ENCODE measurements at places on chromosomes 7 and 10.

GRCh38 chr7:158776474-158776873, 52.8 kb downstream of the ESYT2 start:
- DNase-seq = no peak

GRCh38 chr7:127780489-127780888, 128.5 kb downstream of the SND1 start:
- DNase-seq = no peak

DNA sequence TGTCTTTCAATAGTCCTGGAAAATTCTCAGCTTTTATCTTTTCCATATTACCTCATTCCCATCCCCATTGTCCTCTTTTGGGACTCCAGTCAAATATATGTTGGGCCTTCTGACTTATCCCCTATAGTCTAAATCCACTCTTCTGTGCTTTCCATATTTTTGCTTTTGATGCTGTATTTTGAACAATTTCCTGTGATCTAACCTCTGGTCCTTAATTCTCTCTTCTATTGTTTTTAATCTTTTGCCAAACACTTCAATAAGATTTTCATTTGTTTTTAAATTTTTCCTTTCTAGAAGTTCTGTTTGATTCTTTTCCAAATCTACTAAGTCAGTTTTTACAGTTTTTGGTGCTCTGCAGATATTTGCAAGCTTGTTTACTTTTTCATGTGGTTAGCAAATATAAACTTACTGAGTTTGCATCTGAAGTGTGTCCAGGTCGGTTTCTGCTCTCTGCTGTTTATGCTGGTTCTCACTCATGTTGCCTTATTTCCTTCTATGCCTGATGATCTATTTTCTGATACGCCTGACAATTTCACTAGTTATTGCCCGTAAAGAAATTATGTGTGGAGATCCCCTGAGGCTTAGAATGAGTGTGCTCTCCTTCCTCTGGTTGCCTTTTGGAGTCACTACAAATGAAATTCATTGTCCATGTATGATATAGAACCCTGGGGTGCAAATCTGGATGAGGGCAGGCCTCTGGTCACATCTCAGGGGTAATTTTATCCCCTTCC, 110.4 kb downstream of the RBM20 start:
- DNase-seq = no peak

GRCh38 chr7:50262916-50263690, 41.4 kb upstream of the IKZF1 start:
- no peak for DNase-seq

DNA sequence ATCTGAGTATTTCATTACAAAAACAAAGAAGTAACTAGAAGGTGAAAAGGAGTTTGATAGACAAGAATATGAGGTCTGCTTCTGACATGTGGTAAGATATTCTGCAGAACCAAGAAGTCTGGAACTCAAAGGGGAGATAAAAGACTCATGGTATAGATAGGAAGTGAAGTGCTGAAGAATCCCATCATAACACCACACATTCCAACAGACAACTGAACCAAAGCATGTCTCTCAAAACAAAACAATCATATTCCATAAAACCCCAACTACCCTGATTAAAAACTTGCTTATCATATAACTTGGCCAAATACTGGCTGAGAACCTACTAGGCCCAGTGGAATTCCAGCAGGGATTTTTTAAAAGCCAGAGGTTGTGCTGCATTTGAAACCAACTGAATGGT, 178.7 kb downstream of the JAZF1 start:
- no peak for DNase-seq

DNA sequence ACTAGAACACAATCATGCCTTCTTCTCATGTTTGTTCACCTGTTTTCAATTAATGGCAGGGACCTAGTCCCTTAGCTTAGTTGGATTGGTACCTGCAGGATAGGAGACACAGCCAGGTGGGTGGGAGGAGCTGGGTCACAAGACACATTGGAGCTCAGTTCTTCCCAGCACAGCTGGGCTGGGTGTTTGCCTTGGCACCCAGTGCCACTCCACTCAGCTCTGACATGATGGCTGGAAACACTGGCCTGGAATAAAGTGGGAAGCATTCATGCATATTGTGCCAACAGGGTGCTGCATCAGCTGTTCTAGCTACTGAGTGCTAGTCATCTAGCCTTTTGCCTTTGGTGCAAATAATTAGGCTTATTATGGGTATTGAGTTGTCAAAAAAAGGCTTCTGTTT, 226.1 kb downstream of the PTEN start:
- DNase-seq = peak; percentile 91

DNA sequence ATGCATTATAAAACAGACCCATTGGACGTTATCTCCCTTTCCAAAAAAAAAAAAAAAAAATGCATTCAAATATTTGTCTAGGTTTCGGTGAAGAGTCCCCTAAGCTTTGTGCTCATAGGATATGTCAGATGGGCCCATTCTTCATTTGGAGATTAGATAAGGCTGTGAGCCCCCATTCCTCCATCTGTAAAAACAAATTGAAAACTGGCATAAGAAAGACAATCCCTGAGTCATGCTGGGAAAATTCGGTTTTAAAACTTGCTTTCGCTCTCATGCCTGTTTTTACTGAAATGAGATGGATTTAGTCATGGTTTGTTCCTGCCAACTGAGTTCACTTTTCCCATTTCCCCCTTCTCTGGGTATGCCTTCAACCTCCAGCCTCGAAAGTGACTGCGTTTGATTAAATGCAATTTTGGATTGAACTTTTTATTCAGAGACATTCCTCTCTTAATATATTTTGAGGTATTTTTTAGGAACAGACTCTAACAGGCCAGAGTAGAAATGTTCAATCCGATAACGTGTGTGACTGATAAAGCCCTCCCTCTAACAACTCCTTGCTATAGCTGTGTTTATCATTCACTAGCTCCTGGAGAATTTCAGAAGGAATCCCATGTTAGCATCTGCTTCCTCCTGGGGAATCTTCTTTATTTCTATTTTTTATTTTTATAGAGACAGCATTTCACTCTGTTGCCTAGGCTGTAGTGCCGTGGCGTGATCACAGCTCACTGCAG, 190.9 kb upstream of the LYZL2 start:
- DNase-seq = no peak

- DNase-seq = no peak
Observed at GRCh38 chr7:159007364-159007995, 137.2 kb downstream of the VIPR2 start.

DNA sequence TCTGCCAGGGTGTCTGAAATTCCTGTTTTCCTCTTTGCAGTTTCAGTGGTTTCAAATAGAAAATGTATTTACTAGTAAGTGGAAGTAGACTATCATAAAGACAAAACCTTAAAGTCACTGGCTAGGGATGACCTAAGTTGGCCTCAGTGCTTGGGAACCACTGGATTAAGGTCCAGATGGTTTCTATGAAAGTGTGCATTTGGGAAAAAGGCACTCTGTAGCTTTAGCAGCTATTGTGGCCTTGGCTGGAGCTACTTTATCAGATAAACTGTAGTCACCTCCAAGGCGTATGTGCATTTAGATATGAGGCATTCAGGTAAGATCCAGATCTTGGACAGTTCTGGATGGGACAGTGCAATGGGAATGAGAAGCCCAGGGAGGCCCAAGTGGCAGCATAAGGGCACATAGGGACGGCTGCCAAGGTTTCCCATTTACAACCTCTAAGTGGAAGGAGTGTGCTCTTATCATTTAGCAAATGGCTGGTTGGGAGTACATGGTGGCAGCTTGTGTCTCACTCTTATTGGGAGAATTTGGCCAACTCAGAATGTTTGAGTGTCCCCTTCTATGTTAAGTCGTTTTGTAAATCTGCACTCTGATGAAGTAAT, 185.6 kb downstream of the LRMDA start:
- no peak for DNase-seq

DNA sequence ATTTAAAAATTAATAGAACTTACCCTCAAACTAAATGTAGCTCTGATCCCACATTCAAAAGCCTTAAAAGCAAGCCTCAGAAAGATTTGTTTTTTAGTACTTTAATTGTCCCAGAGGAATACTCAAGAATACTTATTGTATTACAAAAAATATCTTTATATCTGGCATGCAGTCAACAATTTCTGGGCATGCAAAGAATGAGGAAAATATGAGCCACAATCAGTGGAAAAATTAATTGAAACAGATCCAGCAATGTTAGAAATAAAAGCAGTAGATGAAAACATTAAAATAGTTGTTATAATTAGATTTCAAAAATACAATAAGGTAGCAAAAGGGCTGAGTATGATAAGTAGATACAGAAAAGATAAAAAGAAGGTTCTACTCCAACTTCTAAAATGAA, 154.7 kb downstream of the PON1 start:
- no peak for DNase-seq

GRCh38 chr7:100127866-100128636, 1.3 kb downstream of the MBLAC1 start:
- no peak for DNase-seq

DNA sequence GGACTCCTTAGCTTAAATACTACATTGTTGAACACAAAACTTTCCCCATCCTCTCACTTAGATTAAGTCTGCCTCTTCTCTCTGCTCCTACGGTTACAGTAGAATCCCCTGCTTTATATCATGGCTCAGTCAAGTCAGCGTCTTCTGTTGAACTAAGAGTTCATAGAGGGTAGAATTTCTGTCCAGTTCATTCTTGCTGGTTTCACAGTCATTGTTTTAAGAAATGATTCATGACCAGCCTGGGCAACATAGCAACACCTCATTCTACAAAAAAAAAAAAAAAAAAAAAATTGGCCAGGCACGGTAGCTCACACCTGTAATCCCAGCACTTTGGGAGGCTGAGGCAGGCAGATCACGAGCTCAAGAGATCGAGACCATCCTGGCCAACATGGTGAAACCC, 3.7 kb upstream of the ZFYVE27 start:
- DNase-seq = no peak

DNA sequence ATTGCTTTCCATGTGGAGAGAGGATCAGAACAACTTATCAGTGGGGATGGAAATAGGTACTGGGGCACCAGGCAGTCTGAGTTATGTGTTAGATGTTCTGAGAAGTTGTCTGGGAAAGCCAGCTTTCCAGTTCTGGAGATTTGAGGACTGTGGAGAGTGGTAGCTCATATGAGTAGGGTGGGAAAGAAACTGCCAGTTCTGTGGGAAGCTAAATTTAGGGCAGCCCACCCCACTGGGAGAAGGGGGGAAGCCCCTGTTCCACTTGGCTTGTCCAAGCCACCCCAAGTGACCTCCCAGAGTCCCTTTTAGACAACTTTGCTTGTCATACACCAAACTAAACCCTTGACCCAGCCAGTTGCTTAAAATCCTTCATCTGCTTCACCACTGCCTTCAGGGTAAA, 189.5 kb downstream of the REEP3 start:
- no peak for DNase-seq

GRCh38 chr10:91635401-91636400, 2.8 kb upstream of the PPP1R3C start:
- DNase-seq = peak; percentile 73

GRCh38 chr10:124560377-124561105, 98.9 kb downstream of the LHPP start:
- no peak for DNase-seq

DNA sequence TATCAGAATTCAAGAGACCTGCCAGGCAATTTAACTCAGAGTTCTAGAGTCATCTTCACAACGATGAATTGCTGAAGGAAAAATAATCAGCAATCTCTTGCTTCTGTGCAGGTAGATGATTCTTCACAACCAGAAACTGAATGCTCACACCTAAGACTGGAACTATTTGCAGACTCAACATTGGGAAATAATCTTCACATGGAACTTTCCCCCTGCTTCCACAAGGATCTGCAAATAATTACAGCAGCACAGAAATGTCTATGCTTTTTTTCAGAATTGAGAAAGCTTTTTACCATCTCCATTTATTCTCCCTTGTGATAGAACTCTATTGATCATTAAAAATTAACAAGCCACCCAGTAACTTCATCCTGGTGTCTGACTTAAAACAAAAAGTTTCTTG, 282.8 kb downstream of the AHR start:
- DNase-seq = no peak

GRCh38 chr10:17006631-17007417, 122.8 kb downstream of the CUBN start:
- DNase-seq = no peak

DNA sequence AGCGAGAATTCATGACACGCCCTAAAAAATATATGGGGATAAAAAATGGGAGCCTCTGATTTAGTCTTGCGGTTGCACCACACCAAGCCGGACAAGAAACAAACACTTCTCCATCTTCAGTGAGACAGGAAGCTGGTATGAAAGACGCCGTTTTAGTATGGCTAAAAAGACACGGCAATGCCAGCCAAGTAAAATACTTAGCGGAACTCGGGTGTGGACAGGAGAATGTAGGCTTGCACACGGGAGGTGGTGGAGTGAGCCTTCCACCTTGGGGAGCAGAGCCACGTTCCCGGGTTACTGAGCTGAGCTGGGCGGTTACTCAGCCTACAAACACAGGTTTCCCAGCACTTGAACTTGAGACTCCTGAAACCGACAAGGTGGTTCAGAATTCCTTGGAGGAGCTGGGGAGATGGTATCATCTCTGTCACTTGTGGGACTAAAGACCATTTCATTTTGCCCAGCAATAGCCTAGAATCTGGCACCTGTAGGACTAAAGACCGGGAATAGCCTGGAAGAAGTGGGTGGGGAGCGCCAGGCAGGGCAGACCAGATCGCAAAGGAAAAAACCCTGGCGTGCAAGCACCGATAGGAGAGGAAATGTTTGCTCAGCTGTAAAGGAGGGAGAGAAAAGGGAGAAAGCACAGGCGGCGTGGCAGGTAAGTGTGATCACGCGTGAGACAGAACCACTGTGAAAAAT, 34.8 kb upstream of the SEPHS1 start:
- peak; percentile 11 for DNase-seq

DNA sequence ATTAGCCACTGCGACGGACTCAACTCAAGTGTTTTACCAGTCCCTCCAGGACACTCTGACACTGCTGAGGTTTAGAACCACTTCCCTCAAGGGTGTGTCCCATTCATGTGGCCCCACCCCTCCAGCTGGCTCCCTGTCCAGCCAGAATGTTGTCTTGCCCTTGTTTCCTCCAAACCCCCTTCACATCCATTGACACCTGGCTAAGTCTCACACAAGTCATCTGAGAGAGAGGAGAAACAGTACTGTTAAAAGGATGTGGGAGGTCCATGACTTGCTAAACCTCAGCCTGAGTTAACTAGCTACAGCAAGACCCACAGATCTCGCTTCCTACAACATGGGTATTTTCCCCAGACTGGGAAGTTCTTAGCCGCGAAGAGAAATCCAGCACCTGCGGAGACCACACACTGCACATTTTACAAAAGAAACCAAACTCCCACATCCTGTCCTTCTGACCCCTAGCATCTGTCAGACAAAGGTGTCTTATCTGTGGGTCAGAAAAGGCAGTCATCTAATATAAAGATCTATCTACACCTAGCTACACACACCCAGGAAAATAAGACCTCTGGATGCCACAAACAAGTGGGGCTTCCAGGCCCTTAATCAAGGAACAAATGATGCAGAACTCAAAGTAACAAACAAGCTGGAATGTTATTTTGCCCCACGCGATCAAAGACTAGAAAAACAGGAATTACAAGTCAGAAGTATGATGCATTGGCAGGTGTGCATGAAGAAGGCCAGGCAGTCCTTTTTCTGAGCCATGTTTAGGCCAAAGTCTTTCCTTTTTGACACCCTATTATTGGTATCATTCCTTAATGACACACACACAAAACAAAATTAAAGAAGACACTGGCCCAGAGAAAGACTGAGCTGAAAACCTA, 13.9 kb downstream of the OSBPL3 start:
- DNase-seq = peak; percentile 31

Measured in NCI-H345 (cell line).